ENCODE measurements at places on chromosomes 3 and 15. TPM values are rescaled to one million over a fixed set of nuclear protein-coding genes. Genes with fewer than 3 reads are reported as not detected.

GRCh38 chr3:137332297-137332696, 374.5 kb downstream of the IL20RB start:
- no peaks in the 10 kb centered on the region for H3K27me3 ChIP-seq
- no peaks in the 10 kb centered on the region for H3K4me1 ChIP-seq
- no peak for DNase-seq
- no peak overlapping the region for H3K4me3 ChIP-seq

- no peak overlapping the region for H3K27ac ChIP-seq
- H3K27me3 ChIP-seq = no peaks in the 10 kb centered on the region
- peaks cover 9% of the 10 kb centered on the region for H3K4me1 ChIP-seq
- no peak overlapping the region for H3K4me3 ChIP-seq
Observed at GRCh38 chr3:78972617-78973301, 795.0 kb downstream of the ROBO1 start.

DNA sequence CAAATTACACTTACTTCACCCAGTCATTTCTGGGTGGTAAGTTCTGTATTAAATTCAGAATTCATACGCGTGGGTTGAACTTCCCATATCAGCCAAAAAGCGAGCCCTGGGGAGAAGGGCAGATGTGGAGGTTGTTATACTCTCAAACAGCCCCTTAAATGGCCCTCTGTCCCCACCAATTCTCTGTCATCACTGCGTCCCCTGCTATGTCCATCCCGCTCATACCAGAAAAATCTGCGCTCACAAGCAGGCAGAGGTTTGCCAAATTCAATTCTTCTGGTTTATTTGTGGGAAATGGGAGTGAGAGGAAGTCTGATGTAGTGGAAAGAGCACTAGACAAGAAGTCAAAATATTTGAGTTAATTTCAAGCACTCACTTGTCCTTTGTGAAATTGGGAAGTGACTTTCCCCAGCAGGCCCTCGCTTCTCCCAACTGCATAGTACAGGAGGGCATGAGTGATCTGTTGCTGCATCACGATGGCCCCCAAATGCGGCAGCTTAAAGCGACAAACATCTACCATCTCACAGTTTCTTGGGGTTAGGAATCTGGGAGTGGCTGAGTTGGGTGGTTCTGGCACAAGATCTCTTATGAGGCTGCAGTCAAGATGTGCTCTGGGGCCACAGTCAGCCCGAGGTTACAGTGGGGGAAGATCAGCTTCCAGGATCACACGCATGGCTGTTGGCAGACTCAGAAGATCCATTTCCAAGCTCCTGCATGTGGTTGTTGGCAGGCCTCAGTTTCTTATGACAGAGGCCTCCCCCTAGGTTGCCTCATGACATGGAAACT, 67.7 kb downstream of the CPN2 start:
- no peak for DNase-seq
- no peaks in the 10 kb centered on the region for H3K4me1 ChIP-seq
- no peak overlapping the region for H3K4me3 ChIP-seq
- peaks cover 45% of the 10 kb centered on the region for H3K27me3 ChIP-seq
- no peaks in the 10 kb centered on the region for H3K36me3 ChIP-seq

DNA sequence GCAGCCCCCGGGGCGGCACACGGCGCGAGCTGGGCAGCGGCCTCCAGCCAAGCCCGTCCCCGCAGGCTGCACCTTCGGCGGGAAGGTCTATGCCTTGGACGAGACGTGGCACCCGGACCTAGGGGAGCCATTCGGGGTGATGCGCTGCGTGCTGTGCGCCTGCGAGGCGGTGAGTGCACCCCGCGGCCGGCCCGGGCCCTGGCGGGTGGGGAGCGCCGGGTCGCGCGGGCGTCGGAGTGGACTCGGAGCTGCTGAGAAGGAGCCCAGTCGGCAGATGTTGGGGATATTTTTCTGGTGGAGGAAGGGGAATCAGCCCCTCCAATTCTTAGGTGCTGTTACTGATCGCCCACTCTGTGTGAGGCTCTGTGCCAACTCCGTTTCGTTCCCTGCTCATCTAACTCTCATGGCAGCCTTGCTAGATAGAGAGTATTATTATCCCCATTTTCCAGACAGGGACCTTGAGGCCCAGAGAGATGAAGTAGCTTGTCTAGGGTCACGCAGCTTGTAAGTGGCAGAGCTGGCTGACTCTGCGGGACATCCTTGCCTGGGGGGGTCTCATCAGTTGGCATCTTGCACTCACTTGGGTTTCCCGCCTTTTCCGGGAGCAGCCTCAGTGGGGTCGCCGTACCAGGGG, 890 bp downstream of the CHRD start:
- H3K36me3 ChIP-seq = no peaks in the 10 kb centered on the region
- peaks cover 94% of the 10 kb centered on the region for H3K27me3 ChIP-seq
- no peak overlapping the region for H3K4me3 ChIP-seq
- no peak overlapping the region for H3K27ac ChIP-seq

- no peaks in the 10 kb centered on the region for H3K36me3 ChIP-seq
- H3K4me1 ChIP-seq = no peaks in the 10 kb centered on the region
- H3K27ac ChIP-seq = no peak overlapping the region
- H3K27me3 ChIP-seq = peaks cover 34% of the 10 kb centered on the region
- H3K4me3 ChIP-seq = no peak overlapping the region
Observed at GRCh38 chr3:127911421-127911931, 3.6 kb upstream of the KBTBD12 start.

DNA sequence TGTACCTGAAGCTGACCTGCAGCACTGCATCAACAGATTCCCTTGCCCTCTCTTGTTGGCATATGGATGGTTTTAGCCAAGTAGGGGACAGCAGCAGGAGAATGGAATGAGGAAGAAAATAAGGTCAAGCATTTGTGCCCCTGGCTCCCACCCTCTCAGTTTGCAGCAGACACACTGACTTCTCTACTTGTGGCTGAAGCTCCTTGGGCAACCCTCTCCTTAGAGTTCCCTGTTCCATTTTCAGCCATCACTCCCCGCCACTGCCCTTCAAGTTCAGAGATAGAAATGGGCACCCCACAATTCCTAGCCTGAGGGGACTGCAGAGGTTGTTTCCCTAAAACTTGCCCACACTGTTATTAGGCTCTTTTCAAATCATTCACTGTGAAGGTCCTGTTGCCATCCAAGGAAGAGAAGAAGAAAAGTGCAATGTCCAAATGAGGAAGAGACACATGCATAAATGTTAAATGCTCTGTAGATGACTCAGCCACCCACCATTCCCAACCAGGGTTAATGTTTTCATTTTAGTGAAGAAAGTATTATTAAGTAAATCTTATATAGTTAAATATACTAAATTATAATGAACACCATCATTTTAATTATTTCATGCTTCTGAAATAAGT, 295.9 kb upstream of the UBE2E2 start:
- DNase-seq = no peak
- no peaks in the 10 kb centered on the region for H3K4me1 ChIP-seq
- H3K27me3 ChIP-seq = no peaks in the 10 kb centered on the region
- H3K36me3 ChIP-seq = no peaks in the 10 kb centered on the region
- H3K4me3 ChIP-seq = no peak overlapping the region

- H3K4me3 ChIP-seq = no peak overlapping the region
- no peak overlapping the region for H3K27ac ChIP-seq
- H3K4me1 ChIP-seq = no peaks in the 10 kb centered on the region
Observed at GRCh38 chr3:189071446-189071845, 100.3 kb upstream of the TPRG1 start.

DNA sequence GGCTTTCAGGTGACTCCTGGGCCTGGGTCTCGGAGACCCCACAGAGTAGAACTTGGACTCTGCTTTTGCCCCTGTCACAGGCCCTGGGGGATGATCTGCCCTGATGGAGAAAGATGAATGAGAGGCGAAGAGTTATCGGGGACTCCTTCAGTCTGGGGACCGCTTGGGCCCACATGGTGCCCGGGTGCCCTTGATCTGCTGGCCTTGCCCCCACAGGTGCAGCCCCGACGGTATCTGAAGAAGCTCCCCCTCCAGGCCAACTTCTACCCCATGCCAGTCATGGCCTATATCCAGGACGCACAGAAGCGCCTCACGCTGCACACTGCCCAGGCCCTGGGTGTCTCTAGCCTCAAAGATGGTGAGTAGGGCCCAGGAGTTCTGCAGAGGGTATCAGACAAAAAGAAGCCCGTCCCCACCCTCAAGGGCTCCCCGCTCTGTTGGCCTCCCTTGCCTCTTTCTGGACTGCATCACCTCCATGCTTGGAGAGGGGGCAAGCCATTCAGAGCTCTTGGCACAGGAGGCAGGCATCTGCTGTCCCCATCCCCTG, 10.4 kb downstream of the MAN2A2 start:
- H3K4me1 ChIP-seq = no peaks in the 10 kb centered on the region
- no peaks in the 10 kb centered on the region for H3K27me3 ChIP-seq
- no peak overlapping the region for H3K27ac ChIP-seq
- peaks cover 21% of the 10 kb centered on the region for H3K36me3 ChIP-seq
- no peak for DNase-seq
- no peak overlapping the region for H3K4me3 ChIP-seq

GRCh38 chr3:37779289-37780152, 82.2 kb upstream of the CTDSPL start:
- peaks cover 47% of the 10 kb centered on the region for H3K27me3 ChIP-seq
- no peaks in the 10 kb centered on the region for H3K4me1 ChIP-seq
- no peak overlapping the region for H3K4me3 ChIP-seq

DNA sequence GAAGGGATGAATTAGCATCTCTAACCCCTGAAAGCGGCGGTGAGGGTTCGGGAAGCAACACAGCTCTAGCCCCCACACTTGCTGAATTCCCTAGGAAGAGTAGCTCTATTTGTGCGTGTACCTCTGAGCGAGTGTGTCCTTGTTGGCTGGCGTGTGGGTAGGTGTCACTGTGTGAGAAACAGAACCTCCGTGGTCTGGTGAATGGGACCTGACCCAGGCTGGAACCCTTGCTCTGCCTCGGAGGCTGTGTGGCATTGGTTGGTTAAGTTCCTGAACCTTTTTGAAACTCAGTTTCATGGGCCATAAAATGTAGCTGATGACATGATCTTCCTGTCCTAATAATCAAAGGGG, 414 bp upstream of the TMEM115 start:
- peaks cover 10% of the 10 kb centered on the region for H3K4me1 ChIP-seq
- H3K4me3 ChIP-seq = peak overlapping the region; percentile 96
- peak overlapping the region; percentile 92 for H3K27ac ChIP-seq
- DNase-seq = no peak
- H3K27me3 ChIP-seq = peaks cover 16% of the 10 kb centered on the region

GOLGA8S gene
- 0.09 TPM for total RNA-seq

KCNAB1 gene
- total RNA-seq = 0.51 TPM

PTH1R gene
- total RNA-seq = not detected

CACNA2D3 gene
- not detected for total RNA-seq

Measured in Calu3 (cell line).